ENCODE measurements at places on chromosomes 1 and 21.

GRCh38 chr1:107273515-107273914, 132.7 kb downstream of the NTNG1 start:
- DNase-seq: no peak

GRCh38 chr1:56081173-56081572, 498.2 kb downstream of the PLPP3 start:
- DNase-seq: no peak

DNA sequence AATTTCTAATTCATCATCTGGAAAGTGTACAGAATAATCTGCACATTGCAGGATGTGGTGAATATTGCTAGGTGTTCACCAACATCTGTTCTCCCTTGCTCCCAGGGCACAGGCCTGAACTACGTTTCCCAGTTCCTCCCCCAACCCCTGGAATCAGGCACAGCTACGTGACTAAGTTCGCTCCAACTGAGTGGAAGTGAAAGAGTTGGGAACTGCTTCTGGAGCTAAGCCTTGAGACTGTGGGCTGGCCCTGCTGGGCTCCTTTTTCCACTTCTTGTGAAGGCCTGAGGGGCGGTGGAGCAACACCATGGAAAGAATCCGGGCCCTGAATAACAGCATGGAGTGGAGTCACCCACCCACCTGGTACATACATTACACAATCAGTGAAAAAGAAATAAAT, 534.6 kb downstream of the SMYD3 start:
- no peak for DNase-seq

- no peak for DNase-seq
Measured at GRCh38 chr1:84260852-84261518, 40.5 kb upstream of the SAMD13 start.

DNA sequence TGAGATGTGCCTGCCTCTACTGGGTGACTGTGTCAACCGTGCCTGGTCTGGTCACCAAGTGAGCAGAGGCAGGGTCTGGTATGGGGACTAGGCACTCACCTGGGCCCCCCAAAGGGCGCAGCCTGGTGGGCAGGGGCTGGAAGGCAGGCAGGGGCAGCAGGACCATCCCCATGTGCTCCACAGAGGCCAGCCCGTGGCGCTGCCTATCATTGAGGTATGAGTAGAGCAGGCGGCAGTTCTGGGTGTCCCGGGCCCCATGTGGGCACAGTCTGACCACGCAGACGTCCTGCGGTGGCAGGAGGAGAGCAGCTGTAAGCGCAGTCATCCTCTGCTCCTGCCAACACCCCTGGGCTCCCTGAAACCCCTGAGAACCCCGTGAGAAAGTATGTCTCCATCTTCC, 23.7 kb downstream of the SPOCD1 start:
- no peak for DNase-seq

- no peak for DNase-seq
Measured at GRCh38 chr1:184507165-184507564, 120.3 kb downstream of the C1orf21 start.

DNA sequence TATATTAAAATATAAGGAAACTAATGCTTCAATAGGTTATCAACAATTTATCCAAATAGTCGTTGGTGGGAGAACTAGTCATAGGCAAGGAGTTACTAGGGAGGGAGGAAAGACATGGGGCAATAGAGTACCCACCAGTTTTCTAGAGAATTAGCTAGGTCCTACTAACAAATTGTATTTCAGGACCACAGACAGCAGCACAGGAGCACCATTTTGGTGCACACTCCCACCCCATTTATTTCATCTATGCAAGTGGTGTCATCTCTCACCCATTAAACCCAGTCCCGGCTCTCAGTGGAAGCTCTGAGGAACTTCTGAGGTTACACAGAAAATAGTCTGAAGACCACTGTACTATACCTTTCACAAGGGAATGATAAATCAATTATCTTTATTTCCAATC, 89.0 kb upstream of the BCAR3 start:
- DNase-seq: no peak

DNA sequence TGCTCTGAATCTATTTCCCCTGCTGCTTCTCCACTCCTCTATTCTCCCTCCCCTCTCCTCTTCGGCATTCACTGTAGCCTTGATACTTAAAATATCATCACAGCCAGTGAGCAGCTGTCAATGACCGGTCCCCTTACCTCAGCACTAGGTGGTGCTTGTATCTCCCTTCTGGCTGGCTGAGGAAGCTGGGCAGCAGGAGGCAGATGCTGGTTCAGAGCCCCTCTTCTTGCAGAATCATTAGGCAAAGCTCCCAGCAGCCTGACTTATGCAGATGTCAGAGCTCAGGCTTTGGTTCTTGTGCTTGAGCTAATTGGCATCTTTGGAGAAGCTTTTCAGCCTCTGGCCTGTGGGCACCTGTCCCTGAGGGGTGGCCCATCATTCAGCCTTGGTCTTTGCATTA, 31.9 kb upstream of the KCNA2 start:
- DNase-seq: no peak

- DNase-seq: no peak
Measured at GRCh38 chr1:25808481-25809244, 8.7 kb downstream of the SELENON start.

GRCh38 chr21:20618878-20619277, 379.3 kb upstream of the NCAM2 start:
- no peak for DNase-seq

GRCh38 chr1:36534711-36535412, 52.1 kb upstream of the CSF3R start:
- DNase-seq: no peak

DNA sequence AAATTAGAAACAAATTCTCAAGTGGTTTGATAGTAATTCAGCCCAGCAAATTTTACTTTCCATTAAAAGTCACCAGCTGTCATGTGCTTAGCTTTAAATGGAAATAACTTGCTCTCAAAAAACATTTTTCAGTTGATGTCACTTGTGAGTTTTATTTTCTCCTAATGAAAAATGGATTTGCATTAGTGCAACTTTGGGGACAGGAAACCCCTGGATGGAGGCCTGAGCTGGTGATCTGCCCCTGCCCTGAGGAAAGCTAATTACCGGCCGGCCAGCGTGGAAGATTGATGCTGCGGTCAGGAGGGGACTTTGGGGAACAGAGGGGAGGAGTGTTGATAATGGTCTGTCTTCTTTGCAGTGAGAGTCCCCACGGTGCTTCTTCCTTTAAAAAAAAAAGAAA, 66.8 kb upstream of the ANGPTL1 start:
- DNase-seq: no peak

DNA sequence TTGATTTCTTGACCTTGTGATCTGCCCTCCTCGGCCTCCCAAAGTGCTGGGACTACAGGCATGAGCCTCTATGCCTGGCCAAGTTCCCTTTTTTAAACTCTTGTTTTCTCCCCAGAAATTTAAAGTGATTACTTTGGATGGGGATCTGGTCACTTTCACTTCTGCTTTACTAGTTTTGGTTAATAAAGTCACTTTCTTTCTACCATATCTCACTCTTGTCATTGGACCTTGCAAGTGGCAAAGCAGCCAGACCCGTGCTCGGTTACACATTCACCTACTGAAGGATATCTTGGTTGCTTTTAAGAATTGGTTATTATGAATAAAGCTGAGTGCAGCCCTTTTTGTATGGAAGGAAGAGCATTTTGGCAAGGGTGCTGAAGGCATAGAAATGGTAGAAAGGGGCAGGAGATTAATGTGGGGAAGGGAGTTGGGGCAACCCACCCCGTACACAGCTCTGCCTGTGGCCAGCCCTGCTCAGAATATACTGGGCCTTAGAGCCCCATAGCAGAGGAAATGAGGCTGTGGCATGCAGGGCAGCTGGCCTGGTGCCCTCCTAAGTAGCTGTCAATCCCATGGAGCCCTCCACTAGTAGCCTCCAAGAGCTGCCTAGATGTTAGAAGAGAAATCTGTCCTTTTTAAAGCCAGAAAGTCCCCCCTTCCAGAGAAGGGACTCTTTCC, 40.7 kb downstream of the CD2 start:
- DNase-seq: no peak

- no peak for DNase-seq
Measured at GRCh38 chr1:27394925-27395324, 2.5 kb downstream of the GPR3 start.

DNA sequence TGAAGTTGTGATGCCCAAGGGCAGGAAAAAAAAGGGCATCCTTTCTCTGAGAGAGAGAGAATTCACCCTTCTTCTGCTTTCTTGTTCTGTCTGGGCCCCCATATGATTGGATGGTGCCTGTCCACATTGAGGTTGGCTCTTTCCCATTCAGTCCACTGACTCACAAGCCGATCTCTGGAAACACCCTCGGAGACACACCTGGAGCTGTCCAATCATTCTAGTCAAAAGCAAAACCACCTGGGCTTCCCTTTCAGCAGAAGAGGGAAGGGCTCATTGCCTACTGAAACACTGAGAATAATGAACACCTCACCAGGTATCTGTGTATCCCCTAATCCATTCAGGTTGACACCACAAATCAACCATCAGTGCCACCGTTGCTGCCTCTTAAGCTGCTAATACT, 103.7 kb upstream of the GNG12 start:
- DNase-seq: no peak

DNA sequence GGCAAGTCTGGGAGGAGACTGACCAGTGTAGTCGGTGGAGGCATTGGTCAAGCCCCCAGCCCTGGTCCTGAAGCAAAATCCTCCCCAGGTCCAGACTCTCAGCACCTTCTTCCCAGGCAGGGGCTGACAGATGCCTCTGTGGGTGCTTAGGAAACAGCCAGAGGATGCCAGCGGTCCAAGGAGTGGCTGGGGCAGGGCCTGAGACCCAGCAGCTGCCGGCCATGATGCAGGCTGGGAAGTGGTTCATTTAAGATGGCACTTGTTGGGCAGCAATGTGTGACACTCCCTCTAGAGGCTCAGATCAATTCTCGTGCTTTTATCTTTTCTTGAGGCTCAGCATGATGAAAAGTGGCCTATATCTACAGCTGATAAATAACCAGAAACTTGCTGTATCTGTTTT, 165.0 kb upstream of the VAMP3 start:
- no peak for DNase-seq

GRCh38 chr1:12147201-12147701, 19.5 kb upstream of the TNFRSF1B start:
- DNase-seq: no peak

DNA sequence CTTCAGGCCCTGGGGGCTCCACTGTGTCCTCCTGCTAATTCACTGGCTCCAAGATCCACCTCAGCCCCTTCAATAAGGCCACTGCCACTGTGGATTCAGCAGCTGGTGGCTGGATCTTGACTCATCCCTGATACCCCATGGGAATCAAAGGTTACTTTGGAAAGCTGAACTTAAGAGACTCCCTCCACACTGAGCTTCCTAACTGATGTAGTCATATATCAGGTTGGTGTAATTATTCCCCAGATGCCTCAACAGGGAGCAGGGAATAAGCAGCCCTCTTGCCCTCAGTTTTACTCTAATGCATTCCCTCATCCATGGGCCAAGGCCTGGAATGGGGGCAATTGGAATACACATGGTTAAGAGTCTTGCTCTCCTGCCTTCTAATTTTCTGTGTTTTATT, 164.6 kb downstream of the FASLG start:
- no peak for DNase-seq

- DNase-seq: no peak
Measured at GRCh38 chr1:22851517-22851916, 121.1 kb downstream of the LACTBL1 start.

- DNase-seq: no peak
Measured at GRCh38 chr1:190667914-190668313, 190.2 kb upstream of the BRINP3 start.

DNA sequence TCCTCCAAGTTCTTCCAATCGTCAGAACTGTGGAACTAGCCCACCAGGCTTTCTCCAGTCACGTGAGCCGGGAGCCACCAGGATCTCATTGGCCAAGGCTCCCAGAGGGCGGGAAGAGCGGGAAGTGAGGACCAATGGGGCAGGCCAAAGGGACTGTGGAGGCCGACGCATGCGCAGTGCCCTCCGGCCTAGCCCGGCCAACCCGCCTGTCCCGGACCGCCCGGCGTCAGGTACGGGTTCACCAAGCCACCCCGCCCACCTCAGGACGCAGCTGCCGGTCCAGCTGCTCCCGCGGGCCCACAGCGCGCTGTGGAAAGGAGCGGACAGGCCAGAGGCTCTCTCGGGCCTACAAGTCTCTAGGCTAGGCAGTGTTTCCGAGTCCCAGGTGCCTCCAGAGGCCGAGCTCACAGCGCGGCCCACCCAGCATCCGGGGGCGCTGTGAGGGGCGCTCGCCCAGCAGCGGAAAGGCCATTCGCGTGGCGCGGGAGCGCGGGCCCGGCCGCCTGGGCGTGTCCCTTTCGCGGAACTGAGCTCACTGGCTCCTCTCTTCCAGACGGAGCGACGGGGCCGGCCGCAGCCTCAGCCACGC, 10.9 kb downstream of the OR14I1 start:
- no peak for DNase-seq

DNA sequence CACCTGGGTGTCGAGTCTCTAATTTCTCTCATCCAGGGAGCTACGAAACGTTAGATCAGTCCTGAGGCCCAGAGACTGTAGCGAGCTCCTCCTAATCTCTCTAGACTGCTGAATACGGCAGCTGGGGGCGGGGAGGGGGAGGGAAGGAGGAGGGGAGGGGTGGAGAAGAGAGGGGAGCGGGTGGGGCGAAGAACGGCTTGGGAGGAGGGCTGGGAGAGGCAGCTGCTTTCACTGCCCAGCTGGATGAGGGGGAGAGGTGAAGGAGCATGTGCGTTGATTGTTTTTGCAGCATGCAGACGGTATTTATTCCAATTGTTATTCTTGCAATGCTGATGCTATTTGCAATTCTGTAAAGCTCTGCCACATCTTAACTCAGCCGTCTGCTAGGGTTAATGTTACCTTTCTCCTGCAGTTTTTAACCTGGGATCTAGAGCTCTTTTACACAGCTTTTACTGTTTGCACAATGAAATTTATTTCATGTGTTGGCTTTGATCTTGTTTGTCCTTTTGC, 790 bp downstream of the DNAJC6 start:
- DNase-seq: peak; percentile 61

DNA sequence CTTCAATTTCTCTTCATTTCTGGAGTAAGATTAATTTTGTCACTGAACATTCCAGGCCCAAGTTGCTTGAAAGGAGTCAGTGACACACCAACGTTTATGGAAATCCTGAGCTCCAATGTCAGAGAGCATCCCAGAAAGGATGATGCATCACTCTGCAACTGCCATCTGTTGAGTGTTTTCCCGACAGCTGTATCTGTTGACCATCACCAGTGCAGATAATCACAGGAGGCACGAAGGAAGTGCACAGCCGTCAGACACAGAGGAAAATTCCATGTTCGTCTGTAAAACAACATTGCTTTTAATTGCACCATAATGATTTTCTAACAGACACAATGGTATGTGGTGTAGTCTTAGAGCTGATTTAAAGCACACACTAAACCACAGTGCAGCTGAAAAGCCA, 376.7 kb upstream of the ADGRL2 start:
- no peak for DNase-seq

All from HEK293T (cell line).